Stimulated activated CD8-positive, alpha-beta memory T cell treated with anti-CD3 and anti-CD28 coated beads, Interleukin-15, amount 100 ng/mL, for 1 hour (primary cell): ENCODE measurements at places on chromosomes 5 and 9.

- no peak for DNase-seq
Observed at GRCh38 chr5:9283021-9283420, 262.9 kb downstream of the SEMA5A start.

GRCh38 chr5:99900302-99900852 is 634.8 kb upstream of the FAM174A start:
- no peak for DNase-seq

DNA sequence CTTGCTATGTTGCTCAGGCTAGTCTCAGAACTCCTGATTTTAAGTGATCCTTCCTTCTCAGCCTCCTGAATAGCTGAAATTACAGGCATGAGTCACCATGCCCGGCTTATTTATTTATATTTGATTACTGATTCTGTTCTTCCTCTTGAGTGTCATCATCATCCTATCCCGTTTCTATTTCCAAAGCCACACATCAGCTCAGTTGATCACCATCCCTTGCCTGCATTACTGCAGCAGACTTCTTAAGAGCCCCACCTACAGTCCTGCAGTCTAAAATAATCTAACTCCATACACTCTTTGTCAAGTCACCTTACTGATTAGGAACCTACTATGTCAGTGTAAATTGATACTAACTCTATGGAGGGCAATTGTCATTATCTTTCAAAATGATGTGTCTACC is 138.9 kb upstream of the RAI14 start:
- no peak for DNase-seq

- no peak for DNase-seq
Observed at GRCh38 chr5:61333954-61334867, 2.2 kb downstream of the ZSWIM6 start.

- DNase-seq = no peak
Observed at GRCh38 chr5:15023846-15024245, 152.3 kb upstream of the ANKH start.

DNA sequence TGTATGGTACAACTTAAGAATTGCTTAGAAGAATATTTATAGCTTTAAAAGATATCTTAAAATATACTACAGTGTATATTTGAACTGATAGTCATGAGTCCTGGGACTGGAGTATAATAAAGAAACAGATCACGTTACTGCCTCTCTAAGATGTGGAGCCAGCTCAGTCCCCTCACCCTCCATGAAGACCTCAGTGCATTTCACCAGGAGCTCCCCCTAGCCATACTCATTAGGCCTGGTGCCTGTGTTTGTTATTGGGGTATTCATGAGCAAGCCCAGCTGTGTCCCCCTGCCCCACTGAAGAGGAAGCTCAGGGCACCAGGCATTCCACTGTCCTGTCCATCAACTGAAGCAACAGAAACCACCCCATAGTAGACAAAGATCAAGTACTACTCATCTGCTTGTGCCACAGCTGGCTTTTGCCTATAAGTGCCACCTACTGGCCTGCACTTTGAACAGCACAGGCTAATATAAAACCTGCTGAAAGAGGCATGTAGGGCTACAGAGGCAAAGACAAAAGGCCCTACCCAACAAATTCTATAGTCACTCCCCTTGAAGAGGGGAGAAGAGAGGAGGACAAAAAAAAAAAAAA is 850.2 kb upstream of the NUDT12 start:
- no peak for DNase-seq

DNA sequence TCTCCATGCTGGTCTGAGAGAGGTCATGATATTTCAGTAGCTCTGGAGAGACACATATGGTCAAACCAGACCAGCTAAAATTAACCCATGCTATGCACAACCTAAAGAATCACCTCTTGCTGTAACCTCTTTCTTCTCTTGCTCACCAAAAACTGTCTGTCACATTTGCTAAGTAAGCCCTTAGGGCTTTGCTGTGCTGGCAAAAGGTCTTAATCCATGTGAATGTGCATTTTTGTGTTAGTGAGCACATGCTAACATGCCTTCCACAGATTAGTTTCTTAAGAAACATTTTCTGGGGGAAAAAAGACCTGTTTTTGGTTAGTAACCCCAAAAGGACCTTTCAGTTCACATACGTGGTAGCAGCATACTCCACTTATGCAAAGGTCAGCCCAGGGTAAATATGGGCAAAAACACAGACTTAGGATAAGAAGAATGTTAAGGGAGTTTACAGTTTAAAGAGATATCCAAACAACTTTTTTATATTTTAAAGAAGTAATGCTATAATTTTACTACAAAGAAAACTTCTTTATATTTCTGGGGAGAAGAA is 124.2 kb upstream of the CCDC152 start:
- no peak for DNase-seq
